ENCODE measurements at places on chromosomes 4 and X.

DNA sequence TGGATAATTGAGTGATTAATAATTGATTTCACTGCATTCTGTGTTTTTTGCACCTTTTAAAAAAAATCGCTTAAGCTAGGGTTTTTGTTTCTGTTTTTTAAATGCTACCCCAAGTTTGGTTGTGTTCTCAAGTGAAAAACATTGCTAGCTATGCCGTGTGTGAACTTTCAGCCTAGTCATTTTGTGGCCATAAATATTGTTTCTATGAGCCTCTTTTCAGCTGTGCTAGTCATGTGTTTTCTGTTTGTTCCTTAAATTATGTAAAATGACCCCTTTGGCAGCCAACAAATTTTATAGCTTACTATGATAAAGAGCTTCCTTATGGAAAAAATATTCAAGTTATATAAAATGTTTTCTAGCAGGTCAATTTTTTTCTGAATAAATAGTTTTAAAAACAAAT, 59.1 kb downstream of the GALNT7 start:
- no peak for DNase-seq

GRCh38 chr4:8504279-8505007, 63.9 kb downstream of the TRMT44 start:
- DNase-seq = no peak

DNA sequence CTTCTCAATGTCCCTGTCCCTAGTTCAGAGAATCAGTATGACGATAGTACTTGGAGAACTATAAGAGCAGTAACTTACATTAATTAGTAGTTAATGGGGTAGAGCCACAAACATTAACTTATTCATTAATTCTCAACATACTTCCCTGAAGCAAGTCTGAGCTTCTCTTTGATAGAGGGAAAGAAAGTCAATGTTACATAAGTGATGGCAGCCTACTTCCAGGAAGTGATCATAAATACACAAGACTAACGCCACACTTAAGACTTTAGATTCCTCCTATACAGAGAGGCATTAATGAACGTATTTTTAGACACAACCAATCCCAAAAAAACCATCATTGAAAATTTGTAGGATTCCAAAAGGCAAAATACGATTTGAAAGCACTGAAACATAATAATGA, 33.8 kb downstream of the TSPAN5 start:
- DNase-seq = no peak

GRCh38 chrX:68714856-68715255, 67.4 kb downstream of the STARD8 start:
- DNase-seq = no peak

DNA sequence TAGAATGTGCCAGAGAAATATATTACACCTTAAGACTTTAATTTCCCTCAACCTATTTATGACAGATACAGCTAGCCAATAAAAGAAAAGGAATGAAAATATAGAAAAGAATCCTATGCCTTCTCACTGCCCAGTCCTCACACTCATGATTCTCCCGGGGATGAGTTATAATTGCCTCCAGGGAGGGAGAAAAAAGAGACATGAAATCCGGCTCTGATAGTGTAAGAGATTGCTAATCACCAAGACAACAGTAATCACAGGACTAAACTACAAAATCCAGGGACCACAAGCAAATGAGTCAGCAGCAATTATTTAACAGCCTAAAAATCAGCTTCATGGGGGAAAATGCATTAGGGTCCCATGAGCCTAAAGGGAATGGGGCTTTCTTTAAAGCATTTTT, 95.9 kb upstream of the DUSP21 start:
- no peak for DNase-seq
